ENCODE measurements at places on chromosomes 1 and 21. TPM values are rescaled to one million over a fixed set of nuclear protein-coding genes. Genes with fewer than 3 reads are reported as not detected.

CYP4A22 gene
- total RNA-seq = not detected

IQGAP3 gene
- total RNA-seq = 2.9 TPM

RXRG gene
- total RNA-seq = not detected

COL16A1 gene
- 82.3 TPM for total RNA-seq

SH2D2A gene
- 4.9 TPM for total RNA-seq

UBL4B gene
- not detected for total RNA-seq

GPR52 gene
- 2.7 TPM for total RNA-seq

DENND2C gene
- total RNA-seq = 25.5 TPM

SLAMF9 gene
- total RNA-seq = not detected

ESPN gene
- total RNA-seq = 77.1 TPM

TMIGD3 gene
- 2.9 TPM for total RNA-seq

Measured in vagina (tissue), 2 donors.